ENCODE measurements at places on chromosomes 1 and 21.

DNA sequence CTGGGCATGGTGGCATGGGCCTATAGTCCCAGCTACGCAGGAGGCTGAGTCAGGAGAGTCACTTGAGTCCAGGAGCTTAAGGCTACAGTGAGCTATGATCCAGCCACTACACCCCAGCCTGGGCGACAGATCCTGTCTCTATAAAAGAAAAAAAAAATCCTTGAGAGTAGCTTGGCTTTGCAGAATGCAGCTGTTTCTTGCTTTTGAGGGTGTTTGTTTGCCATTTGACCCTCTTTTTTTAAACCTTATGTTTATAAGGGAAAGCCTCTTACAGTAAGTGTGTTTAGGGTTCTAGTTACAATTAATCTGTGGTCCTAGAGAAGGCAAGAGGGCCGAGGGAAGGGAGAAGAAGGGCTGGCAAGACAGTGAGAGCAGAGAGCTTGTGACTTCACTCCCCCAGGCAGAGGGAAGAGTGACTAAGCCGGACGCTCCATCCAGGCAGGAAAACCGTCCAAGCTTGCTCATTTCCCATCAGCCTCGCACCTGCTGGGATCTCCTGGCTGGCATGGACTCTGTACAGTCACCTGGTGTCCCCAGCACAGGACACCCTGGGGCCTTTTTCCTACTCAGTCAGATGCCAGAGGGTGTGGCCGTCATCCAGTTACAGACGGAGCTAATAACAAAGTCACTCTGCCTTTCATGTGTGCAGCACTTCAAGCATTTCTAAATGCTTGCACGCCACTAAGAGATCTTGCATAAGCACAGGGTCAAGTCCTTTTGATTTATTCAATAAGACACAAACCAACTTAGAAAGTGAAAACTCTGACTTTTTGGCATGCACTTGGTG, 55.5 kb upstream of the PSEN2 start:
- no peak for DNase-seq

DNA sequence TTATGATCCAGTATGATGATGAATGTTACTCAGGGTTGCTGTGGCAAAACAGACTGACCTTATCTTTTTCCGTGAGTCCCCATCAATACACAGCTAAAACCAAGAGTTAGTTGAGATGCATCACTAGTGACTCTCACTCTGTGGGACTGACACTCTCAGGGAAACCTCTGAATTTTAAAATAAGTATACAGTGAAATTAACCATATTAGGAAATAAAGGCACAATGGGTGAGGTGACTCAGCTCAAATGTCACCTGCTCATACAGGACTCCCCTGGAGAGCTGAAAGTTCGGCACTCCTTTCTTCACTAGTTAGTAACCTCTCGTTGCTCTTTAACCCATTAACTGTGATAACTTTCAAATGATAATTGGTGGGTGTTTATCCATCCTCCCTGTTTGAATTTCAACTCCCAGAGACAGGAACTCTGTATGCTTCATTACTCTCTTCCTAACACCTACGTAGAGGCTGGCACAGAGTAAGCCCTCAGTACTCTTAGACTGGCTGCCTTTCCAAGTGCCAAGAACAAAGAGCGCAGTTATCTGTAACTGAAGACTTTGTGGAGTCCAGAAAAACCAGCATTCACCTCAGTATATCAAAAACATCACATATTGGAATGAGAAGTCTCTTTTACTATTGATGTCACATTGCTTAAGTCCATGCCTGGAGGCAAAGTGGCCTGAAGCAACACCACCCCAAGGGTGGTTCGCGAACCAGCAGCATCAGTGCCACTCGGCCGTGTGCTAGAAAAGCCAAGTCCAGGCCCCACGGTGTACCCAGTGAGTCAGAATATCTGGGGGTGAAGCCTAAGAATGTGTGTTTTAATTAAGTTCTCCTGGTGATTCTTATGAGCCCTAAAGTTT, 91.1 kb downstream of the NIBAN1 start:
- no peak for DNase-seq

- peak; percentile 32 for DNase-seq
Observed at GRCh38 chr1:30749691-30750583, 7.6 kb downstream of the LAPTM5 start.

GRCh38 chr1:159204161-159205141, at the start of gene ACKR1:
Gene ACKR1, plus strand, starts transcription at chr1:159204875. Its CDS starts 85 bp downstream, at chr1:159204960.
- no peak for DNase-seq

DNA sequence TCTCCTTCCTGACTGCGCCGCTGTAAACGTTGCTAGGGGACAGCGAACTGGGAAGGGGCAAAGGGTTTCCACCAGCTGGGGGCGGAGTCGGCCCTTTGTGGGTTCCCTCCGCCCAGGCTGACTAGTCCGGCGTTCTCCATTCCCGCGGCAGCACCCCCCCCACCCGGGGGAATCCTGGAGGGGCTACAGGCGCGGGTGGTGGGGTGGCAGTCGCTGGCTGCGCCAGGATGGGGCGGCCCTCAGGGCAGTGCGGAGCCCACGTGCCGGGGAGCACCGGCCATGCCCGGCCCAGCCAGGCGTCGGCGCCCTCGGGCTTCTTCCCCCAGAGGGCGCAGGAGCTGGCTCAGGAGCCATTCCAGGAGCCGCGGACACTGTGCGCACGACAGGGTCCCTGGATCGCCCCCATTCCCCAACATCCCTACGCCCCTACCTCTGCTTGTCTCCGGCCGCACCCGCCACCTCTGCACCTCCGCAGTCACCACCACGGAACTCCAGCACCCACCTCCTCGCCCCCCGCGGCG, 476 bp downstream of the BATF3 start:
- DNase-seq: no peak

DNA sequence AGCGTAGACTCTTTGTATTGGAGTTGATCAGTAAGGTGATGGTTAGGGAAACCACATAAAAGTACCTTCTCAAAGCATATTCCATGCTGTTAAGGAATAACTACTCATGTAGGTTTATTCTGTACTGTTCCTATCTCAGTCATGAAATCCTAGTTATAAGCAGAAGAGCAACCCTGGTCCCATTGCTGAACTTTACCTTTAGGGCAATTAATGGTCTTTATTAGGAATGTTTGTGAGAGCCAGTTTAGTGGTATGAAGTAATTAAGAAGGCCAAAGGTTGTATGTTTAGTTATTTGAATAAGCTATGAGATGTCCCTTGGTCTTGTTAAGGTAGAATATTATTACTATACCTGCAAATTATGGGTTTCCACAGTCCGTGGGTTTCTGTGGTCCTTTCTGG, 44.0 kb downstream of the ACP6 start:
- no peak for DNase-seq

DNA sequence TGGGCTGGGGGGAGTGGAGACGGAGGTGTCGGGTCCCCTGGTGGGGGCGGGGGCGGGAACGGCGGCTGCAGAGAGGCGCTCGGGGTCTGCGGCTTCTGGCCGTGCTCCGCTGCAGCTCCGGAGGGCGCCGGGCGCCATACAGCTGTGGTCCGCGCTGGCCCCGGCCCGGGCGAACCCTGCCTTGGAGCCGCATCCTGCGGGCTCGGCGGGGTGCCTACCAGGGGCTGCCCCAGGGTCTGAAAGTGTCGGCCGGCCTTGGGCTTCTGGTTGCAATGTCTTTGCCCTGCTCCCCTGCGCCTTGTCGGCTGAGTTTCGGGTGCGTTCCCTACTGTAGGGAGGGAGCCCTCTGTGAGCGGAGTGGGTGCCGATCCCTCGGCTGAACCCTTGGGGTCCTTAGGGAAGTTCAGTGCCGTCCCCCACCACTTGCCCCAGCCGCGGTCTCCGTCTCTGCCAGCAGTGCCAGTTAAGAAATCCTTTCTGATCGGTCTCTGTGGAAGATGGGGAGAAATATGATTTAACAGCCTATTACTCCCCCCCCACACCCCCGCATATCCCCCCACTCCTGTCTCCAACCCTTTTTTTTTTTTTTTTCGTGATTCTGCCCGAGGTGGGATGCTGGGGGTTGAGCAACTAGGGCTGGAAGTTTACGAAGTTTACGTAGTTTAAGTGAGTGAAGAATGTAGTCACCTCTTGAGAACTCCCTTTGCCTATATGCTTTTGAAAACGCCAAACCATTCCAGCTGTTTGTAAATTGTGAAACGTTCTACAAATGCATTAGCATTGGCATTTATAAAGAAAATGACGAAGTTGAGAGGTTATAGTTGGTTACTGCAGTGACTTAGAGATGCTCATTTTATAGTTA, 588 bp downstream of the NEXN start:
- DNase-seq: no peak

DNA sequence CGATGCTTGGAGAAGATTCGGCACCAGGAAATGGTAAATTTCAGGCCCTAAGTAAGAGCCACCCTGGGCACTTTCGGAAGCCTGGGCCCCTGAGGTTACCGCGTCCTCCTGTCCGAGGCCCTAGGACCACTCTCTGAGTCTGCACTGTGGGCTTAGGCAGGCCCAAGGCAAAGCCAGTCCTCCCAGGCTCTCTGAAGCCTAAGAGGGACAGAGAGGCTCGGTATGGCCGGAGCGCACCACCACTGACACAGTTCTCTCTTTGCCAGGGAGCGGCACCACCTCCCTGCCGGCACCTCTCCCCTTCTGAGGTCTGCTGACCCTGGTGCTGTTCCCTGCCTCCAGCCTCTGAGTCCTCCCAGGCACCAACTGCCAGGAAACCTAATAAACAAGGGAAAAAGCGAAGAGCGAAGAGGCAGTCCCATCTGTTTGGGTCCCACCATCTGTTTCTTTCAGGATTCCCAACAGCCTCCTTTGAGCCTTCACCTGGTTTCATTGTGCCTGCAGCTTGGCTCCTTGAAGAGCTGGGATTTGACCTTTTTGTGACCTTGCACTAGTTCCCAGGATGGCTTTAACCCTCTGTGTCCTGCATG, 57.7 kb downstream of the VWA5B1 start:
- DNase-seq: no peak

DNA sequence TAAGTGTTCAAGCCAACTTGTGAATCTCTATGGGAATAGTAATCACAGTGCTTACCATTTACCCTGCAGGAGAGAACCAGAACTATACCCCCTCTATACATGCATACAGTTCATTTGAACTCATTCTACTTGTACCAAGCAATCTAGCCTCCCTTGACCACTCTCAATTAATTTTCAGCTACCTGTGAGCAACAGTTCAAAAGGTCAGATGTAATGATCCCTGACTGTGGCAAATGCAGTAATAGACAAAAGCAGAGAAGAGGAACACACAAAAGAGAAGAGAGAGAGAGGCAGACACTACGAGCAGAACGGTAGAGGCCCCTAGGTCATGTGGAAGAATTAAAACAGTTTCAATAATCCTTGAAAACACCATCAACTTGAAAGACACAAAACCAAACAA, 52.8 kb downstream of the FMO4 start:
- DNase-seq: no peak

- DNase-seq: no peak
Observed at GRCh38 chr1:56376188-56376984, 203.0 kb downstream of the PLPP3 start.

DNA sequence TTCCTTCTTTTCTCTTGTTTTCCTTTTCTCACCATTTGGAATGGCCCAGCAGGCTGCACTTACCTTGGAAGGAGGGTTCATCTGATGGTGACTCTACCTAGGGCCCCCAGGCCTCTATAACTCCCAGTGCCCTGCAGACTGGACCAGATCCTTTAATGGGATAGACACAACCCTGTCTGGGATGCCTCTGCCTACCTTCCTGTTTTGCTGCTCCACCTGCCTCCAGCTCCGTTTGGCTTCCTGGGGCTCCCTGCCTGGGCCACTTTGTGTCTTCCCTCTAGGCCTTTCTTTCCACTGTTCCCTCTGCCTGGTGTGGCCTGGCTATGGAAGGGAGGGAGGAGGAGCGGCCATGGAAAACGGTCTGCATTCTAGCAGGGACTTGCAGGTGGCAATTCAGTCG, 7.5 kb downstream of the PCSK9 start:
- DNase-seq: no peak

GRCh38 chr1:8639148-8639547, 178.3 kb downstream of the RERE start:
- no peak for DNase-seq

DNA sequence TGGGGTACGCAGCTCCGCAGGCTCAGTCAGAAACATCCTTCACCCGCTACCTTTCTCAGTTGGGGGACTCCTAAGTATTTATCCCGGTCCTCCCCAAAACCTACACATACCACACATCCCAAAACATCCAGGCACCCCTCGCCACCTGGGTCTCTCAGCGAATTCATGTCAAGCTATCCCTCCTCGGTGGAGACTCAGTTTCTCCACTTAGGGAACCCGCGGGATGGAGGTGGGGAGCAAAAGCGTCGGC, 1.3 kb upstream of the ZBTB7B start:
- no peak for DNase-seq

DNA sequence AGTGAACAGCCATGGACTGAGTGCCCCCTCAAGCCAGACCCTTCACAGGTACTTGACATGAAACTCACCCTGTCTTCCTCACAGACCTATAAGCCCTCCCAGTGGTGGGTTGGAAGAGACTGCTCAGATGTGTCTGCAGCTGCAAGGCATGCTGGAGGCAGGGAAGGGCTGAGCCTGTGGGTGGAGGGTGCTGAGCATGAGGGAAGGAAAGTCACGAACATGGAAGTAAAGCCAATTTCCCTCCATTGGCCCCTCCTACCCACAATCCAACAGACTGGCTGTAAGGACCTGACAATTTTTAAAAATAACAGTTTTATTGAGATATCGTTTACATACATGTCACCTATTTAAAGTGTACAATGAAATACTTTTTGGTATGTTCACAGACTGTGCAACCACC, 44.1 kb downstream of the RCSD1 start:
- no peak for DNase-seq

GRCh38 chr1:169478094-169478672, 7.6 kb downstream of the SLC19A2 start:
- DNase-seq: no peak

- DNase-seq: no peak
Observed at GRCh38 chr21:25039461-25040380, 567.6 kb downstream of the MRPL39 start.

DNA sequence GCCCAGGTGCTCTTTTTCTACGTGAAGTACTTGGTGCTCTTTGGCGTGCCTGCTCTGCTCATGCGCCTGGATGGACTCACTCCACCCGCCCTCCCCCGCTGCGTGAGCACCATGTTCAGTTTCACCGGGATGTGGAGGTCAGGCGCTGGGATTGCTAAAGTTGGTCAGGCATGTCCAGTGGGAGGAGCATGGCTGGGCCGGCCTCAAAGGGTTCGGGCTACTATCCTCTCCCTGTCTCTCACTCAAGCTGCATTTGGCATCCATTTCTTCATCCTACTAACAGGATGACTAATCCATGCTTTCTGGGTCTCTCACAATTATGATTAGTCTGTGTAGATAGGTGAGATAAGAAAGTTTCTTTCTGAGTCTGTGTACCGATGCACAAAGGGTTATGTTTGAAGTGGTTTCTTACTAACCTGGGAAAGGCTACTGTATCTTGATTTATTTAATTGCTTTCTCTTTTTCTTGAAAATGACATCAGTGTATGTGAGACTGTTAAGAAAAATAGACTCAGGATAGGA, 135.9 kb downstream of the HHAT start:
- DNase-seq: no peak

All from stimulated activated CD8-positive, alpha-beta memory T cell treated with anti-CD3 and anti-CD28 coated beads, Interleukin-15, amount 100 ng/mL, for 1 hour (primary cell).